Hepatic stellate cell (primary cell): ENCODE measurements at places on chromosomes 12 and 14.

DNA sequence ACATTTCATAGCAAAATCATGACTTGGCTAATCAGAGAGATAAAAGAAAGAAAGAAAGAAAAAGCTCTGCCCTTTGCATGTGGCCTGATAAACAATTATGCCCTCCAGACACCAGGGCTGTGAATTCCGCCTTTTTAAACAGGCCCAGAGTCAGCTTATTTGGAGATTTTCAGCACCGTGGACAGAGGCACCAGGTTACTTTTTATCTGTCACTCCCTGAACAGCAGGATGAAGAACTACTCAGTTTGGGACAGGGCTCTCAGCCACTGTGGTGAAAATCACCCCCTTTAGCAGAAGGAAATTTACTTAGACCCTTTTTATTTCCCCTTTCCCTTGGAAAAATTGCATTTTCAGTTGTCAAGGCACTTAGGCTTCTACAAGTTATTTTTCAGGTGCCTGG is 359.9 kb downstream of the NRXN3 start:
- DNase-seq = no peak

- DNase-seq = no peak
Measured at GRCh38 chr14:58966997-58967396, 221.5 kb upstream of the DAAM1 start.

DNA sequence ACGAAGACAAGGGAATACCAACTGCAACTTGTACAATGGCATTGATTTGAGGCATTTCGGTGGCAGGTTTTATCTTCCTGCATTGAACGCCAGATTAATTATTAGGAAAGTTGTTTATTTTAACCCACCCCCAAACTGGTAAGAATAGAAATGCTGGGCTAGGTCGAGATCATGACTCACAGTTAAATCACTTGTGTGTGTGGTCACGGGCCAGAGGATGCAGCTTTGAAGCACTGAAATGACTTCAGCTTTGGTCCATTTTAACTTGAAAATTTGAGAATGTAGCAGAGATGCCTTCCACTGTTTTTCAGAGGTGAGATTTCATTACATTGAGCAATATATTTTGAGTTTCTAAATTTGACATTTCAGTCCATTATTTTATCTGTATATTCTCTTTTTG is 23.6 kb upstream of the KCNH3 start:
- DNase-seq = peak; percentile 60

GRCh38 chr14:32596390-32596789 is 267.3 kb downstream of the AKAP6 start:
- DNase-seq = no peak

DNA sequence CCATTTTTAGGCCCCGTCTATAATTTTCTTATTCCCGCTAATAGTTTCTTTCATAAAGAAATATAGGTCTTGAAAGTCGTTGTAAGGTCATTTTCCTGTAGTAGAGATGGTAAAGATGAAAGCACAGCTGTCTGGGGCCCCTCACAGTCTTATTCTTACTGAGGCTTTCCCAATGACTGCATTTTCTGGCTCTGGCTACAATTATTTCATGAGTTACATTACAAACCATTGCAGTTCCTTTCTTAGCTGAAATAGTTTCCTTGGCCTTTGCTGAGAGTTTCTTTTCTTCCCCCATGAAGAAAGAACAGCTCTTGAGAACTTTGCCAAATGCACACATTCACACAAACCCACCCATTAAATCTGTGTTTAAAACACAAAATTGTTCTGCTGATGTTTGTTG is 113.0 kb downstream of the DYRK2 start:
- DNase-seq = no peak

DNA sequence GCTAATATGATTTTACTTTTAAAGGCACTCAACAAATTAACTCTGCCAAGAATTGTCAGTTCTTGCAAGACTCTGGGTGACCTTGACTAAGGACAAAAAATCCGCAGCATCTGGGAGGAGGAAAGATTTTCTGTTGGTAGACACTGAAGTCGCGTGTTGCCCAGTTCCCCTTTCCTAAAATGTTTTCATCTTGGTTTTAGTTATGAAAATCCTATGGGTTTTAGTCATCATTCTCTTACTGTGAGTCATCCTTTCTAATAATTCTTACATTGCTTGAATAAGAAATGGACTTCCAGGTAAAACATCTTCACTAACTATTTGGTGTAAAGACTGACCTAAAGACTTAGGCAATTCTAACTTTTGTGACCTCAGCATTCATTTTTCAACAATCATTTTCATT is 9.1 kb downstream of the GSG1 start:
- DNase-seq = peak; percentile 58
